ENCODE measurements at places on chromosomes 7 and 10.

GRCh38 chr10:107091126-107091525 lies 73.4 kb downstream of the SORCS1 start:
- no peak for DNase-seq

- peak; percentile 81 for DNase-seq
These were observed 21.6 kb upstream of the LIMK1 start for GRCh38 chr7:74061840-74062539.

GRCh38 chr7:139453673-139454321 lies 29.7 kb downstream of the KLRG2 start:
- no peak for DNase-seq

DNA sequence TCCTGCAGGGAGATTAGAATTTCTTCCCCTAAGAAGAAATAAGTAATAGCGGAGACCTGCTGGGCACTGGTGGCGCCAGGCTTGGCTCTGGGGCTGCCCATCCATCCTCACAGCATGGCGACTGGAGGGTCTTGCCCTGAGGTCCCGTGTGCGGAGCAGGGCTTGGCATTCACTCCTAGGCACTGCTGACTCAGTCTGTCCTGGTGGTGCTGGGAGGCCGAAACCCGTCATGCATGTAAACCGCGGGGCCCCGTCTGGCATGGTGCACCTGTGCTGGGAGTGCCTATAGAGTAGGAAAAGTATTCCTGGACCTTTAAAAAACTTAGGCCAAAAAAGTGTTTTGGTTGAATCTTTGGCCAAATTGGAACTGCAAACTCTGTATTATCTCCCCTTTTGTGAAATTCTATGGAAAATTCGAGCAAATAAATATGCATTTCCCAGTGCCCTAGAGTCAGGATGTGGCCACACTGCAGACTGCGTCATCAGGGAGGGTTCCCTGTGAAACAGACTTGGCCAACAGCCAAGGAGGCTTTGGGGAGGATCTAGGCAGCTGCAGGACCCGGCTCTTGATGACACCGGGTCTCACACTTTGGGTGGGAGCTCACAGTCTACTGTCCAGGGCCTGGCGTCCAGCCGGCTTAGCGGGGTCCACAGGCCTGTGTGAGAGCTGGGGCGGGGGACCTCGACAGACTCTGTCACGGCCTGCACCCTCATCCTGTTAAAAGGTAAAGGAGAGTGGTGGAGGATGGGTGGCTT lies 122.3 kb downstream of the VIPR2 start:
- DNase-seq: no peak

DNA sequence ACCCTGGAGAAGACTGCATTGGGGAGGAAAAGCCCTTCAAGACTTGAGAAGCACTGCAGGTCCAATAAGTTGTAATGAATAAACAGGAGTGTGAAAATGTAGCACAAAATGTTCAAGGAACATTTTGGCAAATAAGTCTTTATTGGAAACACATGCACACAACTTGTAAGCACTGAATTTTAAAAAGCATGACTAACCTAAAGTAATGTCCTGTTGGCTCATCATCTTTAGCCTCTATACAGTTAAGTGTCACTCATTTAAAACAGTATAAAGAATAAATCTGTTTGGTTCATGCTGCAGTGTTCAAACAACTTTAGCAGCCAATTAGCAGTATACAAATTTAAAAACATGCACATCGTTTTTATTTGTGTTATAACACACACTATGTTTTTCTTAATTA lies 108.6 kb downstream of the CDK6 start:
- DNase-seq: no peak

- DNase-seq: no peak
These were observed 36.5 kb upstream of the AP5Z1 start for GRCh38 chr7:4738711-4739527.

DNA sequence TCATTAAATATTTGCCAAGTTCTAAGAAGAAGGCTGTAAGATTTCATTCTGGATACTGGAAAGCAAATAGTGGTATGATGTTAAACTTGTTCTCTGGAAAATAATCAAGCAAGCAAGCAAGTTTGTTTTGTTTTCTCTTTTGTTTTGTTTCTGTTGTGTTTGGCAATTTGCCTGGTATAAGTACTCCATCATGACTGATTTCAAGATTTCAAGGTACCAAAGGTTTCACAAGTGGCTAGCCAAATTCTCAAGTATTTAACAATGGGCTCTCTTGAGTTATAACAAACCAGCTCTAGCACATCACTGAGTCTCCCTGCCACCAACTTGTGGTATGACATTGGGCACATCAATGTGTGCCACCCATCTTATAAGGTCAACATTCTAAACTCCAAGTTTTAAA lies 151.7 kb upstream of the IGFBP3 start:
- no peak for DNase-seq

DNA sequence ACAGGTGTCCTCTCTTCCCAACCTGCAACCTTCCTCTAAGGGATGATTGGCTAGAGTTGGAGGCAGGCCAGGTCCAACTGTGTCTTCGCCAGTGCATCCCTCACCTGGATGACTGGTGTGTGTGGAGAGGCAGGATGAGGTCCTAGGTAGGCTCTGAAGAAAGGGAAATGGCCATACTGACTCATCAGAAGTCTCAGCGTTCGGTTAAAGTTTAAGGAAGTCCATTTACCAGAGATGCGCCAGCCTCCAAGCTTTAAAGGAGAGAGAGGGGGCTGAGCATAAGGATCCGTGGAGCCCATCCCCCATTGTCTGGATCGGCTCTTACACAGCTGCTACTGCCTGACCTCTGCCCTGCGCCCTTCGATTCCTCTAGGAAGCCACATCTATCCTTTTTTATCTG lies 4.4 kb downstream of the KEL start:
- no peak for DNase-seq

GRCh38 chr10:122362621-122363020 lies 11.9 kb upstream of the PLEKHA1 start:
- DNase-seq: no peak

- no peak for DNase-seq
These were observed 14.2 kb upstream of the SVIL start for GRCh38 chr10:29648983-29649268.

- no peak for DNase-seq
These were observed 47.8 kb upstream of the PARD3 start for GRCh38 chr10:34862892-34863291.

GRCh38 chr7:159083698-159084068 lies 61.0 kb downstream of the VIPR2 start:
- no peak for DNase-seq

DNA sequence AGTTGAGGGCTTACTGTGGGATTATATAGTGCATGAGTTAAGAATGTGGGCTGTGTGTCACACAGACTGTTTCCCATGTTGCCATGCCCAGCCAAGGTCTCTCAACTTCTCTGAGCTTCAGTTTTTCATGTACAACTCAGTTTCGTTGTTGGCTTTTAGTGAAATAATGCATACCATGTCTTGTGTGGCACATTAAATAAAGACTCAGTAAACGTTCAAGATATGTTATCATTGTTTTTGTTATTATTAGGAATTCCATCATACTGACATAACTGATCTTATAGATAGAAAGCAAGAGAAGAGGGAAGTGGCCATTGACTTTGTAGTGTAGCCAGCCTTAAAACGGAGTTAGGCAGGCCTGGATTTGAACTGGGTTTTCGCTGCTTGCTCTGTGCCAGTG lies 2.9 kb downstream of the CDK14 start:
- no peak for DNase-seq

DNA sequence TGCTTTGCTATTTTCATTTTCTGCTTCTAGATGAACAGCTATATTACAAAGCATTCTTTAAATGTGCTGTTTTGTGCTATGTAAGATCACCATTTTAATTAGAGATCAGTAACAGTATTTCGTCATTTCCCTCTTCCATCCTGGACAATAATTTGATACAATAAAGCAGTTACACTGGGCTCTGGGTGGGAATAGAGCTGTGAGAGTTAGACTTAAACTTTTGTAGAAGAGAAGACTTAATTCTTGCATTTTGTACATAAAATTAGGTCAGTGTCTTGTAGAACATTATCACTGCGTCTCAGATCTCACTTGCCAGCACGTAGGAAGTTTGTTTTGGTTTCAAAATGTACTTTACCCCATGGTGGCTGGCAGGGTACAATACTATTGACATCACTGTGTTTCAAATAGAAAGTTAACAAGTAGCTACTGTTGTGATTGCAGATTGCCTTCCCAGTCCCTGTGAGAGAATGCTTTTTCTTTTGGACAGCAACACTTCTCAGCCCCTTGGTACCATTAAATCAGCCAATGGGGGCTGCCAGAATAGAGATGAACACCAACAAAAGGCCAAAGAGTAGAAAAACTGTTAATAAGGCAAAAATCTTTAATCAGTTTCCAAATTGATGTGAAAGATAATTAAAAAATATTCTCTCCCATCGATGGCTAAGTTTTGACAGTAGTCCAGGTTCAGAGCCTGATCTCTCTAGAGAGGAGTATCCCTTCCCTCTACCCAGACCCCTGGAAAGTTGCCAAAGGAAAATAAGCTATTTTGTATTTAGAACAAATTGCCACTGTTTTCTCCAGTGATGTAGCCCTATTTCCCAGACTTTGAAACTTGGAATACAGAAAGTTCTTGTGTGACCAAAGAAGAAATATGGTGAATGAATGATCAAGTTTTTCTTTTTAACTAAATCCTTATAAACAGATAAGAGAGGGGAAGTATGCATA lies 35.1 kb downstream of the SMNDC1 start:
- no peak for DNase-seq

DNA sequence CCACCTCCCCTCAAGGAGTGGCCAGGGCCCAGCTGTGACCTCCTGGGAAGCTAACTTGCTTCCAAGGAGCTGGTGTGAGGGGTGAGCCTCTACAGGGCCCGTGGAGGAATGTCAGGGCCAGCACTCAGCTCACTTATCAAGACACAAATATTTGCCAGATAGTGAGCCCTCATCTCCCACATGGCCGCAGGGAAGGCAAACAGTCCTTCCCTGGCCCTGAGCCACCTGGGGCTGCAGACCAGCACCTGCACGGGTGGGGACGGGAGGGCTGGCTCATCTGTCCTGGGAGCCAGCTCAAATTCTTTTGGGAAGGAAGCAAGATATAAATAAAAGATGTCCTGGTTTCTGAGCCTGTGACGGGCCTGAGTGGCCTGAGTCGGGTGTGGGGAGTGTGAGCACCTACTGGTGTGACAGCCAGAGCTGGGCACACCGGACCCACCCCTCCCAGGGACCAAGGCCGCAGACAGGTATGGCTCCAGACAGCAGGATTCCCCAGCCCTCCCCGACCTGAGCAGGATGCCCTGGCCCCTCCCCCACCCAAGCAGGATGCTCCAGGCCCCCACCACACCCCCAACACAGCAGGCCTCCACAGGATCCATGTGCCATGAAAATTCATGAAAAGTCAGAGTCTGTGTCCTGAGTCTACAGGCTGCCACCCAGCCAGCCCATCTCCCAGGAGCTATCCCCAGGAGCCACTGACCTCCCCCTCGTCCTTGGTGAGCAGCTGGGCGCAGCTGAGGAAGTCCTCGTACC lies 148.0 kb downstream of the MAPK8 start:
- no peak for DNase-seq

GRCh38 chr10:133379152-133379800 lies at the start of gene PAOX:
Gene PAOX, plus strand, starts transcription at chr10:133379262. Its CDS starts 55 bp downstream, at chr10:133379317.
- peak; percentile 86 for DNase-seq

GRCh38 chr10:97185326-97186058 lies at the start of gene SLIT1:
Gene SLIT1, minus strand, starts transcription at chr10:97185959. Its CDS starts 285 bp downstream, at chr10:97185674.
- DNase-seq: no peak

GRCh38 chr10:77974396-77975074 lies 48.0 kb upstream of the DLG5 start:
- no peak for DNase-seq

GRCh38 chr10:110069502-110069982 lies 61.8 kb downstream of the ADD3 start:
- DNase-seq: no peak

GRCh38 chr7:30090111-30090510 lies 44.7 kb upstream of the MTURN start:
- DNase-seq: no peak

DNA sequence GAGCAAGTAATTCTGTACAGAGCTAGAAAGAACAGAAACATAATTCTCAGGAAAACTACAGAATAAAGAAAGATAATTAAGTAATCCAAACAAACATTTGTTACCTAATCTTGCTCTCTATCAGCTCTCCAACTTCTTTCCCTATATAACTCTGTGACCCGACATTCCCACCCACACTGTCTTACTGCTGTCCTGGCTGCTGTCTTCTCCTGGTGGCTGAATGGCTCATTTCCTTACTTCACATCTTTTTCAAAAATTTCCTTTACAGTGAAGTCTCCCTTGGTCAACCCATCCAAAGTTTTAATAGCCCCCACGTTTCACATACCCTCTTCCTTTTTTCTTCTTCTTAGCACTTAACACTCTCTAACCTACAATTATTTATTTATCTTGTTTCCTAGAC lies 64.0 kb downstream of the HYCC1 start:
- DNase-seq: no peak

GRCh38 chr10:105950410-105950809 lies 1214.1 kb downstream of the SORCS1 start:
- peak; percentile 39 for DNase-seq

DNA sequence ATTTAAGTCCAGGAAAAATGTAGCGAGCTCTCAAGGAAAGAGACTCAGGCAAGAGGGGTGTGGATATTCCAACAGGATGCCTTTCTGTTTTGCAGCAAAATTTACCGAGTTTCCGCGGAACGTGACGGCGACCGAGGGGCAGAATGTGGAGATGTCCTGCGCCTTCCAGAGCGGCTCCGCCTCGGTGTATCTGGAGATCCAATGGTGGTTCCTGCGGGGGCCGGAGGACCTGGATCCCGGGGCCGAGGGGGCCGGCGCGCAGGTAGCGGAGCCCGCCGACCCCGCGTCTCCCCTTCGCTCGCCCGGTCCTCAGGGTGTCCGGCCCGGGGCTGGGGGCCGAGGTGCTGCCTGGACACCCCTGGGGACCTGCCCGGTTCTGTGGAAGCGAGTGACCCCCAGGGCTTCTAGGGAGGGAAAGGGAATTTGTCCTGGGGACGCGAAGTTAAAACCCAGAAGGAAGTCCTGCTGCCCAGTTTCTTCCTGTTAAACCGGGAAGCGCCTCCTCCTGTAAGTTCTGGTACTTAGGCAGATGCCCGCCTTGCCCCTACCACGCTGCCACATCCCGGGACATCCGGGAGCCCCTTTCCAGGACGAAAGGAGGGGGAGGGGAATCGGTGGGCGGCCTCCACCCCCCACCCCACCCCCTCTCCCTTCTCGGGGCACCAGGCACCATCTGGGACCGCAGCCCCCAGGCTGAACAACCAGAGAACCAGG lies 2.5 kb downstream of the VSTM2A start:
- no peak for DNase-seq

DNA sequence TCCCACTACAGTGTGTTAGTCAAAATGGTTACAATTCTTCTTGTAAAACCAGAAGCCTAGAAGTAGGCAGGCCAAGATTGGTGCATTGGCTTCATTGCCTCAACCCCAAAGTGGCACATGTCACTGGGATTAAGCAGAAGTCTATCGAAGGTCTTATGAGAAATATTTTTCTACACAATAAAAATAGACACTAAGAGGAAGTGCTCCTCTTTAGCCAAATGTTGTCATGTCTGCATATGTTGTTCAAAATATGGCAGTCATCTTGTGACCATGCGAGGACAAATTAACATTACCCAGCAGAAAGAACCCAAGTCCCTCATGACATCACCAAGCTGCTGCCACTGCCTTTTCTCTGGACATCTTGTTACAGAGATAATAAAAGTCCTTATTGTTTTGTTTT lies 6.3 kb upstream of the NSMCE4A start:
- DNase-seq: no peak
